ENCODE measurements at places on chromosomes 12 and 14.
A peak's percentile ranks its signal among the peaks of the same experiment; 100 is the strongest.

- no peak for DNase-seq
These were observed 266.4 kb downstream of the NAV3 start for GRCh38 chr12:78096909-78097597.

- no peak for DNase-seq
These were observed 176.4 kb downstream of the STXBP6 start for GRCh38 chr14:24873551-24873950.

- no peak for DNase-seq
These were observed 12.8 kb upstream of the CEP170B start for GRCh38 chr14:104852280-104852663.

- DNase-seq: no peak
These were observed 170.7 kb upstream of the CDKN3 start for GRCh38 chr14:54226103-54226502.

DNA sequence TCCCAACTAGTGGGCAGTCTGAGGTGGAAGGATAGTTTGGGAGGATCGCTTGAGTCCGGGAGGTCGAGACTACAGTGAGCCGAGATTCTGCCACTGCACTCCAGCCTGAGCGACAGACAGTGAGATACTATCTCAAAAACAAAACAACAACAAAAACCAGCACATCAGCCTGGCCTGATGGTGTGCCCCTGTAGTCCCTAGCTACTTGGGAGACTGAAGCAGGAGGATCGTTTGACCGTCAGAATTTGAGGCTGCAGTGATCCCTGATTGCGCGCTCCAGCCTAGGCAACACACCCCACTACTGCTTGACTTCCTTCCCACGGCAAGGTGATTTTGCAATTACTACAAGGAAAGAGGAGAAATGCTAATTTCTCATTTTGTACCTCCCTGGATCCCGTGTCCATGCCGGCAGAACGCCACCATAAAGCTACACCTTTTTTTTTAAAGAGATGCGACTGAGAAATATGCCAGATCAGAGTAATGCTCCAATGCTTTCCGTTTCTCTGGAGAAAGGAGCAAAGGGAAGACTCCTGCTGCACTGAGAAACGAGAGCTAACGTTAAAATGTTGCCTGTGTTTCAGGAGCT, 672 bp upstream of the SCFD1 start:
- DNase-seq: peak; percentile 11

GRCh38 chr14:87076146-87076545, 916.8 kb downstream of the GALC start:
- no peak for DNase-seq

GRCh38 chr12:510071-510825, 50.5 kb downstream of the B4GALNT3 start:
- peak; percentile 73 for DNase-seq

GRCh38 chr12:67986632-67987031, 2.6 kb upstream of the IFNG-AS1 start:
- no peak for DNase-seq

- DNase-seq: no peak
These were observed 64.8 kb downstream of the DACT1 start for GRCh38 chr14:58702441-58703160.

GRCh38 chr12:13956060-13956590, 25.3 kb downstream of the GRIN2B start:
- no peak for DNase-seq

GRCh38 chr12:123057513-123058265, 77.2 kb downstream of the ARL6IP4 start:
- DNase-seq: no peak

DNA sequence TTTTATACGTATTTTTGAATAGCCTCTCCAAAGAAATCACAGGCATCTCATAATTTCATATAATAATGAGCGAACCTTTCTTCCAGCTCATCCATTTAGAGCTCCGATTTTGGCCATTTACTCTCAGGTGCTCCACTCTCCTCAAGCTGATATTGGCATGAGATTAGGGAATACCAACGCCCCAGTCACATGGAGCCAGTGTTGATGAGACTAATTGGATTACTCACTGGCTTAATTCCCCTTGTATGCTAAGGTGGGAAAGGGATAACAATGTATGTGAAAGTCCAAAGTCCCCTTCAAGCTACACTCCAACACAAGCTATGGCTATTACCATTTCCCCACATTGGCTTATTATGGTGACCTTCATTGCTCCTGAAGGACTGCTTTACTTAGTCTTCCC, 76.6 kb upstream of the NAV3 start:
- DNase-seq: no peak

- peak; percentile 62 for DNase-seq
These were observed 693 bp downstream of the MAP3K9 start for GRCh38 chr14:70808416-70809224.

DNA sequence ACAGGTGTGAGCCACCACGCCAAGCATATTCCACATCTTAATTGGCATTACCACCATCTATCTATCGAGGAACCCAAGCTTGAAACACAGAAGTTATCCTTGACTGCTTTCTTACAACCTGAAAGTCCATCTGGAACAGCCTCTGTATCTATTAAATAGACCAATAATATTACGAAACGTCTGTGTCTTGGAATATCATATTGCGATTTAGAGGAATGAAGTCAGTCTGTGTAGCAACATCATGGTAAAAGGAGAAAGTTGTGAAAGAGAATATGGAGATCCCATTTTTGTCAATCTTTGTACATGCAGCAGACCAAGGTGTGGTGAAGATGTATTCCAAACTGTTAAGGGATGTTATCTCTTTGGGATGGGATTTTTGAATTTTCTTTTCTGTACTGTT, 25.8 kb upstream of the MAX start:
- DNase-seq: no peak

DNA sequence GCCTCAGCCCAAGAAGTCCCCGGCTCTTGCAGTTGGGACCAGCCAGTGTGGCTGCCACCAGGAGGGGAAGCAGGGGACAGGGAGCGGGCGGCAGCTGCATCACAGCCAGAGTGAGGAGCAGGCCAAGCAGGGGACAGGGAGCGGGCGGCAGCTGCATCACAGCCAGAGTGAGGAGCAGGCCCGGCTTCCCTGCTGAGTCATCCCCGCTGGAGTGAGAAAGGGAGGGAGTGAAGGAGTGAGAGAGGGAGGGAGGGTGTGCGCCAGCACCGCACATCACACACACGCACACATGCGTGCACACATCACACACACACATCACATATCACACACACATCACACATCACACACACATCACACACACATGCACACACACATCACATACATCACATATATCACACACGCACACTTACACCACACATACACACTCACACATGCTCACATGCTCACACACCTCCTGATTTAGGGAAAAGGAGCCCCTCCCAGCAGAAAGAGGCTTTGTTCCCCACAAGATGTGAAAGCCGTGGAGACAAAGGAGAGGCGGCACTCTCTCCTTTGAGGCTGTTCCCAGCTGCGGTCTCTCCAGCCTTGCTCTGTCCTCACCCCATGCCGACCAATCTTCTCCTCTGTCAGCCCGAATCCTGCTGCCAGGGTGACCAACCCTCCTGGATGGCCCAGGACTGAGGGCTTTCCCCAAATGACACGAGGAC, 16.7 kb upstream of the ZDHHC22 start:
- DNase-seq: peak; percentile 38

- DNase-seq: no peak
These were observed 8.5 kb downstream of the SLC17A8 start for GRCh38 chr12:100365411-100365810.

- no peak for DNase-seq
These were observed 349.8 kb downstream of the IPO8 start for GRCh38 chr12:30345744-30346471.
